CD4-positive, alpha-beta memory T cell (primary cell): ENCODE measurements at places on chromosomes 5 and 9.

DNA sequence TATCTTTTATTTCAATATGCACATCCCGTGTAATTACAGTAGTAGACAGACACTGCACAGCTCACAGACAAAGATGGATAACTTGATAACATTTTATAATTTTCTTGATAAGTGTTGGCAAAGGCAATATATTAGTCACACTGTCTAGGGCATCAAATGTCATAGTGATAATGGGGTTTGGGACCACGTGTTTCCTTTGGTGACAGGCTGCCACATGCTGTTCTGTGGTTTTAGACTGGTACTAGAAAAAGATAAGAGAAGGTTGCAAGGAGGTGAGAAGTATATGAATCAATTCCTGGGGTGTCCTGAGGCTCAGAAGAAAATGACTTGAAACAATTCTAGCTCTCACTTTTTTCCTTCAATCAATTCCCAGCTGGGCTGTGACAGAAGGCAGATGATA, 258.8 kb upstream of the CHD1 start:
- DNase-seq, result no peak

DNA sequence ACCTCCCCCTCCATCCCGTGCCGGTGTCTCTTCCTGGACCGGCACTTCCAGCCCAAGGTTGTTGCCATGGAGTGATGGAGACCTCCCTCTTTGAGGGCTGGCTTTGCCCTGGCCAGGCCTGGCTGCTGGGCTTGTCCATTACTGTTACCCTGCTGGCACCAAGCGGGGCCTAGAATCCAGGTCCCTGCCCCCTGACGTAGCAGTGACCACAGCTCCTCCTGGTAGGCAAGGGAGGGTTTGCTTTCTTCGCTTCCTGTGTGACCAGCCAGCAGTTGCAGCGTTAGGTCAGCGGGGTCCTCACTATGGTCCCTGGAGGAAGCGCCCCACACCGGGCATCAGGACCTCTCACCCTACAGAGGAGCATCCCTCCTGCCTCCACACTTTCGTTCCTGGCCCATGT, 146.7 kb upstream of the COL5A1 start:
- DNase-seq, result no peak

- DNase-seq, result no peak
Observed at GRCh38 chr5:133048993-133049725, 2.7 kb upstream of the HSPA4 start.

DNA sequence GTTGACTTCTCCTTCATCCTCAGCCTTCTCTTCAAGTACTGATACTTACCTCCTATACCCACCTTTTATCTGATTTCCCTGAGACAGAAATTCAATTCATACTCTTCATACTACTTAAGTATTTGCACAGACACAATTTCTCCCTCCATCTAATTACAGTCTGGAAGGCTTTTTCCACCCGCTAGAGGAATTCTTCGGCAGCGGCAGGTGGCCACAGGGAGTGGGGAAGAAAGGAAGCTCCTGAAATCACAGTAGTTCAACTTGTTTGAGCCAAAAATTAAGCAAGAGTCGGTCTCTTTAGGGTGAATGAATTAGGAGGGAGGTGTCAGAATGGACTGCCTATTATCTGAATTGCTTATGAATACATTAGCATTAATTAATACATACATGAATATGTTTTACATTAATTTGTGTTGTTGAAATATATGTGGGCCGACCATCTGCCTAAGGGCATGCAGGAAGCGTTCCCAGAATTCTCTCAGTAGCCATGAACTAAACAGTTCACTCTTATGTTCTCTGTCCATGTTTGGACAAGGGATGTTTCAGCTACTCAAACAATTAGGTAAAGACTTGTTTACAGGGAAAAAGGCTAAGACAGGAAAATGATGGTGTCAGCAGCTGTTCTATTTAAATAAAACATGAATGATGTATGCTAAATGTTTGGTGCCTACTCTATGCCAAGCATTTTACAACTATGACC, 101.4 kb upstream of the SMARCA2 start:
- no peak for DNase-seq

DNA sequence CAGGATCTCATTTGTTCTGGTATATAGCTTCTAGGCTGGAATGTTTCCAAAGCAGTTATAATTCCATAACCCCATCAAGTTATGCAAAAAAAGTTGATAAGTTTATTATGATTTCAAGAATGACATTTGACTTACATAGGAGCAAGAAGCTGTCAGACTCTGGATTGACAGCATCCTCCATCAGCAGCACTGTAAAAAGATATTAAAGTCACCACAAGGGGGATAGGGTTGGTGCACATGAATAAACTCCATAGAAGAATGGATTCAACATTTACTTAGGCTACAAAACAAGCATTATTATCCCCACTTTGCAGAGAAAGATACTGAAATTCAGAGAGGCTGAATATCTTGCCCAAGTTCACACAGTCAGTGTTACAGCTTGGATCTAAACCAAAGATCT, 208.9 kb upstream of the SLC30A5 start:
- DNase-seq, result no peak

DNA sequence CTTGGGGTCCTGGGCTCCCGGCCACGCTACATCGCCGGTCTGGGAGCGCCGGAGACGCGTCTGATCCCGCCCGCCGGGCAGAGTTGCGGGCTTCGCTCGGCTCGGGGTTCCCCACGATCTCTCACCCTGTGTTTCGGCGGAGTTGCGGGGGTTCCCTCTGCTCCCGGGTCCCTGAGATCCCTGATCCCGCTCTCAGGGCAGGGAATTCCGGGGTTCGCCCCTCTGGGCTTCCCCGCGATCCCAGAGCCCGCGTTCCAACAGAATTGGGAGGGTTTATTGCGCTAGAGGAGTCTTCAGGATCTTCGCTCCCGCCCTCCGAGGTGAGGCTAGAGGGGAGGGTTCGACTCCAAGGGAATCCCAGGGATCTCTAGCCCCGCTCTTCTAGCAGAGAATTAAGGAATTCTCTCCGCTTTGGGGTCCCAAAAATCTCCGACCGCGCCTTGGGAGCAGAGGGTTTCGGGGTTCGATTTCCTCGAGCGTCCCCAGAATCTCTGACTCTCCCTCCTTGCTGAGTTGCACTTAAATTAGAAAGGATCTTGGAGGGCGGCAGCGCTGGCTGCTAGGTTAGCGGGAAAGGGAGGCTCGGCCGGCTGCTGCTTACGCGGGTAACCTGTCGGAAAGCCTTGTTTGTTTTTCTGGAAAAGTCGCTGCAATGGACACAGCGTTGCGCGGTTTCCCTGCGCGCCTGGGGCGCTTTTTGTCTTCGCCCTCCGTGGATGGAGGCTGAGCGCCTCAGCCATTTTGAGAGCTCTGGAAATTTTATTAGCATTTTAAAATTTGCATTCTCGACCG, 1.3 kb downstream of the DMRT1 start:
- DNase-seq, result no peak

GRCh38 chr5:79561525-79561893, 47.6 kb upstream of the HOMER1 start:
- no peak for DNase-seq
